ENCODE measurements at places on chromosomes 7 and 10.

GRCh38 chr10:30438021-30438850 lies 4.3 kb downstream of the MAP3K8 start:
- DNase-seq = no peak

DNA sequence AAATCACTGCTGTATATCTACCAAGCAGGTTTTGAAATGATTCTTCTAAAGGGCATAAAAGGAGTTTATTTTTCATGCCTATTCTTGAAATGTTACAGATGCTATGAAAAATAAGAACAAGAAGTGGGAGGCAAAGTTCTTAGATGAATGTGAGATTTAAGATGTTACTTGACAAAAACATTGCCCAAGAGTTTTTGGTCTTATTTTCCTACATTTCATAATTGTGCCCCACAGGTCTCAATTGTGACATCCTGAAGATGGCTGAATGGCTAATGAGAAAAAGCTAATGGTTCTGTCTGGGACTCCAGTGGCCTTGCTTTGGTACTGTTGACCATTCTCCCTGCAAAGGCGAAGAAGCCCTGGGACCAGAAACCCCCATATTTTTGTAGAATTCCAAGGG lies 43.0 kb upstream of the IFRD1 start:
- no peak for DNase-seq

DNA sequence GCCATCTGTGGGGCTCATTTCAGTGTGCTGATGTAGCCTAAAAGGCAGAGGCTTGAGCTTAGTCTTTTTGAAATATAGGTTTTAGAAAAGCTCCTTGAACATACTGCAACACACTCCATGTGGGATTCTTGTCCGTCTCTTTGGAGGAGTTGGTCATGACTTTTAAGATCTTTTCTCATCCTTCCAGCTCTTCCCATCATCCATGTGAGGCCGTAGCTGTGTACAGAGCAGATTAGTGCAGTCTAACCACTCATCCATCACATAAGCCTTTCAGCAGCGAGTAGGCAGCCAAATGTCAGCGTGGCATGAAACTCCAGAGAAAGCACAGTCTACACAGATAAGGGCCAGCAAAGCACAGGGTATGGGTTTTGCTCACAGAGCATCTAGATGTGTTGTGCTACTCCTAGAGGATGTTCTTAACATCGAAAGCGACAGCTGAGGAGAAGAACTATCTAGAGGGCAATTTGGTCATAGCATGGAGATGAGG lies 28.1 kb upstream of the NPVF start:
- DNase-seq = no peak

GRCh38 chr7:111089822-111090426 lies 1.0 kb upstream of the LRRN3 start:
- DNase-seq = peak; percentile 16

GRCh38 chr7:157490465-157490912 lies 153.7 kb downstream of the DNAJB6 start:
- DNase-seq = no peak

Data from D721Med (cell line).